ENCODE measurements at places on chromosomes 13 and 19.
A peak's percentile ranks its signal among the peaks of the same experiment; 100 is the strongest.

DNA sequence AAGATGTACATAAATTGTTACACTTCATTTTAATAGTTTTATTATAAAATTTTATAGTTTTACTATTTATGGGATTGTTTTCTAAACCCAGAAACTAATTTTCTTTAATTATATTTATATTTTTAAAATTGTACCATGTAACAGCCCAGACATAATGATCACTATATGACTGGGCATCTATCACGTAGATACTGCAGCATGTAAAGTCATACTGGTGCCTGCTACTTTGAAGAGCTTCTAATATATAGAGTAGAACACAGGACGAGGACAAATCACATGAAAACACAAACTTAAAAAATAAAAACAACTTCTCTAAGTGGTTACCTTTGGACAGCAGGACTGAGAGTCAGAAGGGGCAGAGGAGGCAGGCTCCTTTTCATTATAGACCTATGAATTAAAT, 5.3 kb downstream of the ELF1 start:
- DNase-seq = no peak

DNA sequence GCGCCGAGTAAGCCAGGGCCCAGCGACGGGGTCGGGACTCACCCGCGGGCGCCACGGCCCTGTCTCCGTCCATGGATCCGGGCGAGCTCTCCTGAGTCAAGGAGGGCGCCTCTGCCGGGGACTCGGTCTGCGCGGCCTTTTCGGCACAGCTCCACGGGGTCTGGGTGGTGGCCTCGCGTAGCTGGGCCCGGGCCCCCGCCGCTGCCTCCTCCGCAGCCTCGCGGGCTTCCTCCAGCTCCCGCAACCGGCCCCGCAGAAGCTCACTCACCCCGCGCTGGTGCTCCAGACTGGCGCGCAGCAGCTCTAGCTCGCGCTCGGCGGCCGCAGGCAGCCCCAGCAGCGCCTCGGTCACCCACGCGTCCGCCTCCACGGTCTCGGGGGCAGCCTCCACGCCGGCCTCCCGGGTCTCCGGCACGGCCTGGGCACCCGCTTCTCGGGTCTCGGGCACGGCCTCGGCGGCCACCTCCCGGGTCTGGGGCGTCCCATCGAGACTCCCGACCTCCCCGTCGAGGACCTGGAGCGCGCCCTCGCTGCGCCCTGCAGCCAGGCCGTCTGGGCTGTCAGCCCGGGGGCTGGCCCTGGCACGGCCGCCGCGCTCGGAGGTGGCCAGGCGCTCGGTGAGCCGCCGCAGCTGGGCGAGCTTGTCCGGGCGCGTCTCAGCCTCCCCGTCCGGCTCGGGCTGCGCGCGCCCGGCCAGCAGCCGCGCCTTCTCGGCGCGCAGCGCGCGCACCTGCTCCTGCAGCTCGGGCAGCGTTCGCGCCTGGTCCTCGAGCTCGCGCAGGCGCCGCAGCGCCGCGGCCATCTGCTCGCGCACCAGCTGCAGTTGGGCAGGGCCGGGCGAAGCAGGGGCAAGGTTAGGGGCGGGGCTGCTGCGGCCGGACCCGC, 8.4 kb downstream of the KANK3 start:
- DNase-seq = peak; percentile 77

- no peak for DNase-seq
These were observed at the start of gene DGKH for GRCh38 chr13:42048342-42048683. DGKH (plus strand) TSS chr13:42048648; CDS start chr13:42048774, 126 bp downstream.

DNA sequence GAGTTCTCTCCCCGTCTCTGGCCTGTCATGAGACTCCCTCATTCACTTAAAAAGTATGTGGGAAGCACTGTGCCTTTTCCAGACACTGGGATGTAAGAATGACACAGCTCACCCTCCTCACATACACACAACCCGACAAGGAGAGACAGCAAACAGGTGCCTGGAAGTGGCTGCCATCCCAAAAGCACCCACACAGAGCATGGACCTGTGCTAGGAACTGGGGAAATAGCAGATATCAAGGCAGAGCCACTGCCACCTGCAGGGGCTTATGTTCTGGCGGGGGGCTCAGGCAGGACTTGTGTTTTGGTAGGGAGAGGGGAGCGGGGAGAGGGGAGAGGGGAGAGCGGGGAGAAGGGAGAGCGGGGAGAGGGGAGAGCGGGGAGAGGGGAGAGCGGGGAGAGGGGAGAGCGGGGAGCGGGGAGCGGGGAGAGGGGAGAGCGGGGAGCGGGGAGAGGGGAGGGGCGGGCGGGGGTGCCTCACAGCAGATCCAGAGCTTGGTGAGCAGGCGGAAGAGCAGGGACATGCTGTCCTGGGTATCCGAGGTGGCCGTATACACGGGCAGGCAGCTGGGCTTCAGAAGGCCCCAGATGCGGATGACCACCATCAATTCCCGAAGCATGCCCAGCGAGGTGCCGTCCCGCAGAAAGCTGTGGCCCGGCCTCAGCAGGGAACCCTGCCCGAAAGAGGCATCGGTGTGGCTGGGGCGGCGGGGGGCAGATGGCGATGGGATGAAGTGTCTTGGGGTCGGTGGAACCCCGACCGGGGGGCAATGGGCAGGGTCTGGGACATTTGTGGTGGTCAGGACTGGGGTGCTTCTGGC, 12.2 kb downstream of the CFD start:
- DNase-seq = no peak

DNA sequence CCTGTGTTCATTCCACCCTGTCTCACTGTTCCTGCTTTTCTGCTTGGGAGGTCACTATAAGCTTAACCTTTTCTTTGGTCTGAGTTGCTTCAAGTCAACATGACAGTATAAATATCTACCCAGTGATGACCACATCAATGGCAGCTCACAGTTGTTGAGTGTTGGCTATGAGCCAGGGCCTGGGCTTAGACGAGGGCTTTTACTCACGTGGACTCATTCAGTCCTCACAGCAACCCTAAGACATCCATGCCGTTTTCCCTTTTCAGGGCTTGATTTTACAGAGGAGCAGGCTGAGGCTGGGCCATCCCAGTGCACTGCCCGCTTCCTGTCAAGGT, 10.2 kb upstream of the CCDC97 start:
- DNase-seq = no peak

DNA sequence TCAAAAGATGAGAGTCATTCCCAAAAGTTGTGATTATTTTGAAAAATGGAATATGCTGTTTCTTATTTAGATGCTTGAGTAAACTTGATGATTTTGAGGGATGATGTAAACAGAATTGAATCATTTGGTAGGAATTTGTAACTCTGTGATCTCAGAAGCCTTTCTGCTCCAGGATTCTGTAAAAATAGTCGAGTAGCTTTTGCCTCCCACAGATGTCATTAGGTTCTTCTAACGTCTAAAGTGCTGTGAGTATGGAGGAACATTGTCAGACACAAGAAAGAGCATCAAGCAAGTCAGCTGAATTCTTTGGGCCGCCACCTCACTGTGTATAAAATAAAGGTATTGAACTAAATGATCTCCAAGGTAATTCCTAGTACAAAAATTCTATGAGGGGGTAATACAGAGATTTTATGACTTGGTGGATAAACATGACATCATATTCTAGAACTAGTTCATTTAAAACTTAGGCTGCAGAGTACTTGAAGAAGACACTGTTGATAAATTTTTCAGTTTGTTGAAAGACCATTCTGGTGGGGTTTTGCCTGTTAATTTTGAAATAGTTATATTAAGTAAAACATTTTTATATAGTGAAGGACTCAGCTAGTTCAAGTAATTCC, 1.4 kb upstream of the GPR183 start:
- no peak for DNase-seq

- DNase-seq = no peak
These were observed 240.3 kb downstream of the DCT start for GRCh38 chr13:94239135-94239534.

DNA sequence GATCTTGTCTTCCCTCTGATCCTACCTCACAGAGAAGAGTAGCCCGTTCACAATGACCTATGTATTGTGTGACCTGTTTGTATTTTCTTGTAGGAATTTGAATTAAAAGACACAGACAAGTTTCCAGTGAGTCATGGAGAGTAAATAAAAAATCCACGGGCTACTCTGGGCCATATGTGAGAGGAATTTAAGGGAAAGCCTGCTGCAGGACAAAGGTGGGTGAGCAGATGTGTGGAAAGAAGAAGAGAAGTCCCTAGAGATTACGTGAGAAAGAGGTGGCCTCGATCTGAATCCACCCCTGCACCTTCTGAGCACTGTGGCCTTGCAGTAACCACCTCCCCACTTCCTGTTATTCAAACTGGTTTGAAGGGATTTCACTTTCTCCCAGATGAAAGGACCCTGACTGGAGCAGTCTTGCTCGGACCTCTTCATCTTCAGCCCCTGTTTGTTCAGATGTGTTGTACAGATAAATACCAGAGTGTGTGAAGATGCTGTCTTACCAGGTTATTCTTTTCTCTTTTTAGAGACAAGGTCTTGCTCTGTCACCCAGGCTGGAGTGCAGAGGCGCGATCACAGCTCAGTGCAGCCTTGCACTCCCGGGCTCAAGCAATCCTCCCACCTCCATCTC, 205.4 kb downstream of the PDS5B start:
- peak; percentile 86 for DNase-seq

GRCh38 chr19:49843265-49843664, 7.7 kb upstream of the PTOV1 start:
- DNase-seq = peak; percentile 68

DNA sequence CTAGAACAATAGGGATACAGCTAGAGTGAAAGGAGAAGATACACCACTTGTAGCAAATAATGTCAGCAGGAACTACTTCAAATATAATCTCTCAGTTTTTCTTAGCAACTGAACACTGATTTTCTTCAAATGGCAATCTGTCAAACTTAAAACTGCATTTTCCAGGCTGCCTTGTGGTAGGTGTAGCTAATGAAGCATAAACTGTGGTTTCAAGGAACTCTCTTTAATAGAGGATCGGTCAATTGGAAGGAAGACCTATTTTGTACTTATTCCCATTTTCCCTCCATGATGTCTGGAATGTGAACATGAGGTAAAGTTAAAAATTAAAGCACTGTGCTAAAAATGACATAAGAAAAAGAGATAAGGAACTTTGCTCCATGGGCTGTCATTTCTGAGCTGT, 1261.9 kb downstream of the PCDH17 start:
- DNase-seq = no peak

- no peak for DNase-seq
These were observed 15.3 kb downstream of the NACC1 start for GRCh38 chr19:13133241-13133870.

- DNase-seq = peak; percentile 65
These were observed 1.1 kb downstream of the PIP5K1C start for GRCh38 chr19:3698974-3699740.

DNA sequence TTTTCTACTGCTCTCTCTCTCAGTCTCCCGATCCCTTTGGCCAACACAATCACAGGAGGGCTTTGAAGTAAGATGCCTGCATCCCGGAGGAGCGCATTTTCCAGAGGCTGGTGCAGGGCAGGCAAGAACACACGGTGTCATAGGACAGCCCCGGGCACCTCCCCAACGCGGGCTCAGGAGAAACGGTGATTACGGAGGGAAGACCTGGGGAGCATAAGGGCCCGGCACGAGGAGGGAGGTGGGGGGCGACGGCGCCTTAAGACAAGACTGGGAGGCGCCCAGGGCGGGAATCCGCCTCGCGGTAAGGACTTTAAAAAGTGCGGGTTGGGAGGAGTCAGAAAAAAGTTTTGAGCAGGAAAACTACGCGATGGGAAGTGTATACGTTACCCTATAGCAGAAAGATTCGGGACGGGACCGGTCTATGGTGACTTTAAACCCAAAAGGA, 18.7 kb upstream of the ZNF888 start:
- peak; percentile 40 for DNase-seq

- DNase-seq = no peak
These were observed 8.3 kb downstream of the UBAC2 start for GRCh38 chr13:99208845-99209527.

GRCh38 chr19:47110521-47111005, 3.0 kb downstream of the ZC3H4 start:
- peak; percentile 59 for DNase-seq

DNA sequence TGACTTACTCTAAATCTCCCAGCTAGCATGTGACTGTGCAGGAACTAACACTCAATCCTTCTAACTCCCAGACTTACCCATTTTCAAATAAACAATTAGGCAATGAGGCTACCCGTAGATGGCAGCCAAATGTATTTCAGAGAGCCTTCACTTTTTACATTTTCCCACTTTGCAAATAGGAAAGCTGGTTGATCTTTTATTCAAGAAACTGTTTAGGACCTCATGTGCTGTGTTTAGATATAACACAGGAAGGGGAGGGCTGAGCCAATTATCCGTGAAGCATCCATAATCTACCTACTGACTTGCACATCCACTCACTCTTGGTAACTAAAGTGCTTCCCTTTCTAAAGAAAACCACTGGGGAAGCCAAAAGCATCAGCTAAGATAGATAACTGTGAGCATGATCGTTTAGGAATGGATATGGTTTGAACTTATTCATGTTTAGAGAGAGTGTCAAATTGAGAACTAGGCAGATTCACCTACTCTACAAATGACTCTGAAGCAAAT, 33.4 kb downstream of the MBNL2 start:
- DNase-seq = no peak

GRCh38 chr19:31969016-31969415, 376.4 kb upstream of the ZNF507 start:
- no peak for DNase-seq

GRCh38 chr13:46202966-46203365, 8.8 kb upstream of the LRRC63 start:
- no peak for DNase-seq

GRCh38 chr13:109785141-109785891, 1.1 kb downstream of the IRS2 start:
- no peak for DNase-seq

GRCh38 chr13:48297131-48297786, 6.3 kb upstream of the RB1 start:
- no peak for DNase-seq

- peak; percentile 71 for DNase-seq
These were observed at the start of gene ZNF284 for GRCh38 chr19:44071824-44072542. ZNF284 (plus strand) TSS chr19:44072159; CDS start chr19:44076390, 4,231 bp downstream.

DNA sequence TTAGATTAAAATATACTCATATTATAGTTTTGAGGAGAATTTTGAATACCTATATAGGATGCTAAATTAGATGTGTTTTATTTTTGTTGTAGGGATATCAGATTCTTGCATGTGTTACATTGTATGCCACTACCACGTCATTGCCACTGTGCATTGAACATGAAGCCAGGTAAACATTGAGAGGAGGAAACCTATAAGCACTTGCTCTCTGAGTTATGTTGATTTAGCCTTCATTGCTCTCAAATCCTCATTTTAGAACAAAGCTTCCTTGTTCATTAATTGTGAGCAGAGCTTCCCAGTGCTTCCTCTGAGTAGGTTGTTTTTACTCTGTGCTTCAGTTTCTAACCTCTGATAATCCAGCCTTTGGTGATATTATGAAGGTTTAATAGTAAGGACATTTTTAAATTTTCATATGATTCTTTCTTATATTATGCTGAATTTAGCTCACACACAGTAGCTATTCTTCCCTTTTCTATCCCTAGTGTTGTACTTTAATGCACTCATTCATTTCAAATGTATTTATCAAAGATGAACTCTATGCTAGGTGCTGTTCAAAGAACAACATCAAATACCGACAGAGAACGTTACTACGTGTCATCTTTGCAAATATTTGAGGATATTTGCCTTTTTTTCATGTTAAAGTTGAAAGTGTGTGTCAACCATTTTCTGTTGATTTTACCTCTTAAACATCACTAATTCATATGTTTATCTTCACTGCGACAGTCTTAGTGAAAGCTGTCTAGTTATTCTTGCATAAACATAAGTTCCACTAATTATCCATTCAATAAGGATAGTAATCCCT, 1448.0 kb upstream of the MIR17HG start:
- DNase-seq = no peak

GRCh38 chr13:57724486-57725272, 93.1 kb downstream of the PCDH17 start:
- no peak for DNase-seq

Data from GM12865 (cell line).